ENCODE measurements at places on chromosomes 11 and 22. TPM values are rescaled to one million over a fixed set of nuclear protein-coding genes. Genes with fewer than 3 reads are reported as not detected.

- no peak for DNase-seq
Measured at GRCh38 chr11:65585396-65586246, 9.8 kb downstream of the EHBP1L1 start.

DNA sequence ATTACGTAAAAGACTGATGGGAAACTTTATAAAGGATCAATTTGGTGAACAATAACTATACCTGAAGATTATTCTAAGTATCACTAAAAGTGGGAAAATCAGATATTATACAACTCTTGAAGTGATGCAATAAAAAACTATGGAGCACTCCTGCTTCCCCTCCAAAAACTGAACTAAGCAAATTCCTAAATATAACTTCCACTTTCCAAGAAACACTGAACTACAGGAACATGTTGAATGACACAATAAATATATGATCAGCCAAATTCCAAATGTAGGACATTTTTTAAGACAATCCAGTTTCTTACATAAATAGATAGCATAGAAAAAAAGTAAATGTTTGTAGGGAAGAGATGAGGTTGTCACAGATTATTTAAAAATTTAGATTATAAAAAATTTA lies 102.1 kb upstream of the APOA1 start:
- no peak for DNase-seq

DNA sequence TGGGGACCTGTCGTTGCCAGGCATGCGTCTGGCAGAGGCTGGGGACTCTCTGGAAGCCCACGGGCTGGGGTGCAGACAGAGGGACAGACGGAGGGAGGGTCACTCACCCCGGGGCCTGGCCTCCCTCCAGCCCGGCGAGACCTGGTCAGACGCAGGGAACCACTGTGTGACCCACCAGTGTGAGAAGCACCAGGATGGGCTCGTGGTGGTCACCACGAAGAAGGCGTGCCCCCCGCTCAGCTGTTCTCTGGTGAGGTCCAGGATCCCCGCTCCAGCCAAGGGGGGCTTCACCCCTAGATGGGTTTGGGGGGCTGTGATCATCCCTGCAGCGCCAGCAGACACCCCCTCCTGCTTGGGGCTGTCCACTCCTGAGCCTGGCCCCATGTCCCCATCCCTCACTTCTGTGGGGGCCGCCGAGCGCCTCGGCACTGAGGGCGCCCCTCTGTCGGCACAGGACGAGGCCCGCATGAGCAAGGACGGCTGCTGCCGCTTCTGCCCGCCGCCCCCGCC lies 23.6 kb upstream of the MUC5B start:
- DNase-seq, result no peak

- DNase-seq, result no peak
Measured at GRCh38 chr11:36432093-36432469, 78.0 kb downstream of the TRAF6 start.

DNA sequence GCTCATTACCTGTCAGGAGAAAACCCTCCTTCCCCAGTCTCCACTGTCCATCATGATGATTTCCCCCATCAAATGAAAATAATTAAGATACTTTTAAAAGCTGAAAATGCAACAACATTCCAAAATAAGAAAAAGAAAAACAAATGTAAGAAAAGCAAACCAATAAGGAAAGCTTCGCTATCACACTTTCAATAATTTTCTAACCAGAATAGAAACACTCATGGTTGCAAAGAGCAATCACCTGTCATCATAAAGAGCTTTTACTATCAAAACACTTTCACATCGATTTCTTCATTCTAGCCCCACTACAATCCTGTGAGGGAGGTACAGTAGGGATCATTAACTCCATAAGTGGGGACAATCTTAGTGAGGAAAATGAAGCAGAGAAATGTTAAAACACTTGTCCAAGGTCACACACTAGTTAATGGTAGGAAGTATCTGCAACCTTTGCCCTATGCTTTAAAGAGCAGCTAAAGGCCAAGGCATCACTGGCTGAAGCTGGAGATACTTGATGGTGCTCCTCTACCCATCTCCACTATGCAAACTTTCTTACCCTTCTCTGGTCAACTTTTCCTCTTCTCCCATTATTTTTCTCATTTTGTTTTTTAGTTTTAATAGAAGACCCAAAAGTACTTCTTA lies 2.6 kb downstream of the RBM4B start:
- no peak for DNase-seq

- no peak for DNase-seq
Measured at GRCh38 chr11:43908191-43908590, 27.6 kb downstream of the ALKBH3 start.

DNA sequence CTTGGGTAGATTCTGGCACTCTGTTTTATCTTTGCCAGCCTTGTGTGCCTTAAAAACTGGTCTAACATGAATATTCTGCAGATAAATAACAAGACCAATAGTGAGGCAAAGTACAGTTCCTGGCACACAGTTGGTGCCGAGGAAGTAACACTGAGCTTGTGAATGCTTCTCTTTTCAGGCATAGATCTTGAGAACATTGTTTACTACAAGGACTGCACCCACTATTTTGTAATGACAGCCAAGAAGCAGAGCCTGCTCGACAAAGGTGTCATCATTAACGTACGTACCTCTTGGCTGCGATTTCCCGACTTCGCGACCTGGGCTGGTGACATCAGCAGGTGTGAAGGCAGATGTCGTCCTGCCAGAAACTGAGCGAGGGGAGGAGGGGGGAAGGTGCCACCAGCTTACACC lies 105.7 kb downstream of the MICAL2 start:
- DNase-seq, result no peak

DNA sequence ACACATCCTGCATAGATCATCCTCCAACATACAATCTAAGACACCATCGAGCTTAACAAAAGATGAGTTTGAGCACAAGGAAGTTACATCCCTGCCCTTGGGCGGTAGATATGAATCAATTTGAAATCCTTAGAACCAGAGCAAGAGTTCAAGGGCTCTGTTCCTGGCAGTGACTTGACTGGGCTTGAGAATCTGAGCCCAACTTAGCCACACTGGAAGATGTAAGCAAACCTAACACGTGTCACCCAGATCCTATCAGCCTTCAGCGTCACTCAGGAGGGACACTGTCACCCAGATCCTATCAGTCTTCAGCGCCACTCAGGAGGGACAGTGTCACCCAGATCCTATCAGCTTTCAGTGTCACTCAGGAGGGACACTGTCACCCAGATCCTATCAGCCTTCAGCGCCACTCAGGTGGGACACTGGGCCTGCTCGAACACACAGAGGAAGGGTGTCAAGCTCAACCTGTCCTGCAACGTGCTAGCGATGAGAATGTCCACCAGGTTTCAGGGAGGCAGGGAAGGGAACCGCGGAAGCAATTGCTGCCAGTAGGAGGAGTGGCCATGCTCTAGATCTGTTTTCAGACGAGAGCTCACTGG lies 32.8 kb upstream of the CTSD start:
- no peak for DNase-seq

GRCh38 chr11:20226933-20227332 lies 66.7 kb upstream of the DBX1 start:
- no peak for DNase-seq

DNA sequence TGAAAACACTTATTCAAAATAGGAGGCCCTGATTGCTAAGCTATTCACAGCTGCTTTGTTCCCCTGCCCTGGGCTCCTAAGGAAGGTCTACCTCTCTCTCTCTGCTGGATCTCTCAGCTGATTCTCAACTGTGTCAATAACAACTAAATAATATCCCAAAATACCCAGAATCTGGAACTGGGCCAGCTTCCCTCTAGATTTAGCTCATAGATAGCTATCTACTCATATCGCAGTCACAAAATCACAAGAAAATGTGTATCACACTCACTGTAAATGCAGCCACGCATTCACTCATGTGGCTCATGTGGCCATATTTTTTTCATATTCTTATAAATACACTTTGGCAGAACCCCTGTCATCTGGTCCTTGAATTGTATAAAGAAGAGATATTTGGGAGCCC lies 555.1 kb downstream of the OPCML start:
- no peak for DNase-seq

DNA sequence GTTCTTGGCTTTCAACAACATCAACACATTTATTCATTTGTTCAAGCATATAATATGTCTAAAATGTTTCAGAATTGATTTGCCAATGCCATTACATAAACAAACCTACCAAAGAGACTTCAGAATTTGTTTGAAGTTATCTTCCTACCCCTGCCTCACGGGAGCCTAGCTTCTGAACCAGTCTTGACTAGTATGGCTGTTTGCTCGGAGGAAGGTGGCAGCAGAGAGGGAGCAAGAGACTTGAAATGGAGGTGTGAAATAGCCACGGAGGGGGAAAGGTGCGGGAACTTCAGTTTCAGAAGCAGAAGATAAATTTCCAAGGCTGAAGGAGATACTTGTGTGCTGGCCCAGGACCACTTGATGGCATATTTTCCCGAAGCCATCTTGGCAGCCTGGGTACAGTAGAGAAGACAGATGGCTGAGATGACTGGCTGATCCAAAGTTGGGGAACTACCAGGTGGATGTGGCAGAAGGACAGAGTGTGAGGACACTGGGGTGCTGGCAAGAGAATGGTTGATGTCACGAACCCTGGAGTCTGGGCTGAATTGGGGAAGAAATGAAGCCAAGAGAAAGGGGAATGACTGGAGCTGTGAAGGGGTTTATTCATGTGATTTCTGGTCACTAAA lies 14.0 kb upstream of the MTCH2 start:
- DNase-seq, result no peak

DNA sequence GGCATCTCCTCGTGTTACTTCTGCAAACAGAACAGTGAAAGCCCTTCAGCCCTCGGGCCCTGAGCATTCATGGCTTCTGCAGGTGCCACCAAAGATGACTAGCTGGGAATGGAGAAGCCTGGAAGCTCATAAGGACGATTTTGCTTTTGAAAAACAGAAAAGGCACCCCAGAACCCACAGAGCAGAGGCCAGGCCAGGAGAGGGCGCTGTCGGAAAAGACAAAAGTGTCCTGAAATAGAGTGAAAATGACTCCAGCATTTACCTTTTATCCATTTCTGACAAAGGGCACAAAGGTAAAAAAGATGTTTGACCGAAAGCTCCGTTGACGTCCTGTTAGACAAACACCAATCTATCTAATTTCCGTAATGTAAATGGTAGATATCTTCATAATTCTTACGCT lies 37.6 kb downstream of the ZNF195 start:
- peak; percentile 20 for DNase-seq

DNA sequence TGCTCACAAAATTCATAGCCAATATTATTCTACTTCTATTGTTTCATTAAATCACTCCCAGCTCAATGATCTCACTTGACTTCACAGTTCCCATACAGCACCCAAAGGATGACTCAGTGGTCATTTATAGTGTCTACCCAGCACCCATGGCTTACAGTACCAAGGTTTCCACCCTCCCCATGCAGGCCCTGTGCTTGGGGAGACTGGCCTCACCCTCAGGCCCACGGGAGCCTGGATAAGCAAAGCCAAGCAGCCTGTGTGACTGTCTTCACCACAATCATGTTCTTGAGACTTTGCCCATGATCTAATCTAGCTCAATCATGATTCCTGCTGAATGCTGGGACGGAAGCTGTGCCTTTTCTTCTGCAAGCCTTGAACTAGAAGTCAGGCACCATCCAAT lies 97.6 kb downstream of the SLC36A4 start:
- DNase-seq, result no peak

- DNase-seq, result no peak
Measured at GRCh38 chr22:37455896-37456295, 28.6 kb upstream of the ELFN2 start.

DNA sequence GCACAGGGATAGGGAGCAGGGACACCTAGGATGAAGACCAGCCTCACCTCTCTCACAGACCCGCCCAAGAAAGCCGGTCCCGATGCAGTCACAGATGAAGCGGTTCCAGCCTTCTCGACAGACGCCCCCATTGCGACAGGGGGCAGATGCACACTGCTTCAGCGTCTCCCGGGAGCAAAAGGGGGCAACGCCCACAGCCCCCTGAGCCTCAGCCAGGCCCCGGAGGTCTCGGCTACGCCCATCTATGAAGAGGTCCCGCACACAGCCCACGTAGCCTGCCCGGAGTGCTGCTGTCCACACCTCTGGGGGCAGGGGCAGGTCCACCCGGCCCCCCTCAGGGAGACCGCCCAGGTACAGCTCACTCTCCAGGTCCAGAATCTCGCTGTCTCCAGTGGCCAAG lies 62.3 kb downstream of the NRXN2 start:
- no peak for DNase-seq

DNA sequence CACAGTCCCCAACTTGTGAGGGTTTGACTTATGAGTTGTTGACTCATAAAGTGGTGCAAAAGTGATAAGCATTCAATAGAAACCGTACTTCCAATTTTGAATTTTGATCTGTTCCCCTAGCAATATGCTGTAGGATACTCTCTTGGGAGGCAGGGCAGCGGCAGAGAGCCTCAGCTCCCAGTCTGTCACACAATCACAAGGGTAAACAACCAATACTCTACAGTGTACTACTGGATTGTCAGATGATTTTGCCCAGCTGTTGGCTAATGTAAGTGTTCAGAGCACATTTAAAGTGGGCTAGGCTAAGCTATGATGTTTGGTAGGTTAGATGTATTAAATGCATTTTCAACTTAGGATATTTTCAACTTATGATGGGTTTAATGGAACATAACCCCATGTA lies 13.7 kb upstream of the NXPE2 start:
- DNase-seq, result peak; percentile 15

DNA sequence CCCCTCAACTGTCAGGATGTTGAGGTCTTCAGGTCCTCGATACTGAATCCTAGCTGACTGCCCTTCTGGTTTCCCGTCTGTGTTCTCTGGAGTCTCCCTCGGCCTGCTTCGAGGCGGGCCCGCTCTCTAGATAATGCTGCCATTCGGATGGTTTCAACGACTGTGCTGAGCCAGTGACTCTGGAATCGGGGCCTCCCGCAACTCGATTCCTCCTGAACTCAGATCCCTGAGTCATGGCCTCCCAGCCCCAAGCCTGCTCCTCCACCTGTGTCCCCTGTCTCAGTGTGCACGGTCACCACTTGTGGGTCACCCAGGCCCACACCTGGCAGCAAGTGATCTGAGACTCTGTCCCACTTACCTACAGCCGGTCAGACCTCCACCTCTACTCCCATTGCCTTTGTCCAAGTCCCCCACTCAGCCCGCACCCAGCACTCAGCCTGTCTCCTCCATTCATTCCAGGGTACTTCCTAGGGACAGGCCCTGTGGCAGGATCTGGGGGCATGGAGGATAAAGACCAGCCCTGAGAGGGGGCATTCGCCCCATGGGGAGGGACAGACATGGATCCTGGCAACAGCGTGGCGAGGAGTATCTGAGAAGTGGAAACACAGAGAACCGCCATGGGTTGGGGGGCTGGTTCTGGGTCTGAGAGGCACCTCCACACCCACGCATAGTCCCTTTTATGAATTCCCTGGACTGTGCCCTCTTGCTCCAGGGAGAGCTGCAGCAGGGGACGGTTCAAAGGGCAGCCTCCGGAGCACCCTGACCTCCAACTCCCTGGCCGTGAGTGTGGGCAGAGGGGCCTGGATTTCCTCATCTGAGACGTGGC lies 14.3 kb downstream of the MPST start:
- no peak for DNase-seq

- no peak for DNase-seq
Measured at GRCh38 chr11:75872887-75873416, 57.9 kb downstream of the UVRAG start.

Gene AMBRA1
- polyA plus RNA-seq, result 26.6 TPM

Gene MUC2
- polyA plus RNA-seq, result 0.03 TPM

Gene SHISAL1
- polyA plus RNA-seq, result 2.7 TPM

Gene TRAF6
- 17.4 TPM for polyA plus RNA-seq

Gene KREMEN1
- polyA plus RNA-seq, result 24.9 TPM

Gene FOLR1
- 57.5 TPM for polyA plus RNA-seq

Gene CD3E
- polyA plus RNA-seq, result 0.36 TPM

Gene SNX32
- 2.1 TPM for polyA plus RNA-seq

Gene SLC29A2
- polyA plus RNA-seq, result 27.8 TPM
